ENCODE measurements at places on chromosomes 13 and 19.

- DNase-seq, result no peak
Observed at GRCh38 chr13:40026741-40027140, 371.3 kb downstream of the COG6 start.

- peak; percentile 78 for DNase-seq
Observed at GRCh38 chr13:32214071-32214470, 101.1 kb downstream of the ZAR1L start.

DNA sequence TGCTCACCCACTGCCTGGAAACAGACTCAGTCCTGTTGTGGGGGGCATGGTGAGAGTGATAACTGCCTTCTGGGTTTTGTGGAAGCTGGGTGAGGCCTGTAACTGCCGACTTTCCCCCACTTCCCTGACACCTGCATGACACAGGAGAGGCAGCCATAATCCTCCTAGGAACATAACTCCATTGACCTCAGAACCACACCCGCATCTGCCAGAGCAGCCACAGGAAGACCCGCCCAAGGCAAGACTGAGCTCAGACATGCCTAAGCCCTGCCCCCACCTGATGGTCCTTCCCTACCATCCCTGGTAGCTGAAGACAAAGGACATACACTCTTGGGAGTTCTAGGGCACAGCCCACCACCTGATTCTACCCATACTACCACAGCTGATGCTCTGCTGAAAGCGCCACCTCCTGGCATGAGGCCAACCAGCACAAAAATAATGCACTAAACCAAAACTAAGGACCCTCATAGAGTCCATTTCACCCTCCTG, 326.7 kb downstream of the RBM26 start:
- no peak for DNase-seq

GRCh38 chr19:4101496-4101770, 22.5 kb downstream of the MAP2K2 start:
- no peak for DNase-seq

DNA sequence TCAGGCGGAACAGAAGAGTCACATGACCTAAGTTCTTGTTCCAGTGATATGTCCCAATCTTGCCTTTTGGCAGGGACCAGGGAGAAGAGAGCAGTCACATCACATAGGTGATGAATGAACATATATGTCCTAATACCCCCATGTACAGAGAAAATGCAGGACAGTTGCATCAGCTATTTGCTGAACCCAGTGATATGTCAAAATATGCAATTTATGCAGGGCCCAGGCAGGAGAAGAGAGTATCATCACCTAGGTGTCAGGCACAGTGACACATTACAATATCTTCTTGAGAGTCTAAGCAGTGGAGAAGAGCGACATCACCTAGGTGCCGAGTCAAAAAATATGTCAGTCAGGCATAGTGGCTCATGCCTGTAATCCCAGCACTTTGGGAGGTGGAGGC, 139.9 kb downstream of the ZNF675 start:
- no peak for DNase-seq

DNA sequence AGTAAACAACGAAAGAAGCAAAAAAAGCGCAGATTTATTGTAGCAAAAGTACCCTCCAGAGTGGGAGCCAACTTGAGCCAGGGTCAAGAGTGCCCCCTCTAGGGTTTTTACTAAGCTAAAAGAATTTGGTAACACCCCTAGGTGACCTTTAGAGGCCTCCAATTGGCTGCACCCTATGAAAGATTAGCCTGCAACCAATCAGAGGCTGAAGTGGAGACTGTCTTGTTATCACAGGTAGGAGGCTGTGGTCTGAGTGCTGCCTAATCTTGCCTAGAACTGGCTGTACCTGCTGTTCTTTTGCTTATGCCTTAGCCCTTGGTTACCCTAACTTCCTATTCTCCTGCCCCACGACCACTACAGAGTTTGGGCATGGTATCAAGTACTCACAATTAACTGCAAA, 38.3 kb downstream of the ANKRD10 start:
- DNase-seq, result no peak

DNA sequence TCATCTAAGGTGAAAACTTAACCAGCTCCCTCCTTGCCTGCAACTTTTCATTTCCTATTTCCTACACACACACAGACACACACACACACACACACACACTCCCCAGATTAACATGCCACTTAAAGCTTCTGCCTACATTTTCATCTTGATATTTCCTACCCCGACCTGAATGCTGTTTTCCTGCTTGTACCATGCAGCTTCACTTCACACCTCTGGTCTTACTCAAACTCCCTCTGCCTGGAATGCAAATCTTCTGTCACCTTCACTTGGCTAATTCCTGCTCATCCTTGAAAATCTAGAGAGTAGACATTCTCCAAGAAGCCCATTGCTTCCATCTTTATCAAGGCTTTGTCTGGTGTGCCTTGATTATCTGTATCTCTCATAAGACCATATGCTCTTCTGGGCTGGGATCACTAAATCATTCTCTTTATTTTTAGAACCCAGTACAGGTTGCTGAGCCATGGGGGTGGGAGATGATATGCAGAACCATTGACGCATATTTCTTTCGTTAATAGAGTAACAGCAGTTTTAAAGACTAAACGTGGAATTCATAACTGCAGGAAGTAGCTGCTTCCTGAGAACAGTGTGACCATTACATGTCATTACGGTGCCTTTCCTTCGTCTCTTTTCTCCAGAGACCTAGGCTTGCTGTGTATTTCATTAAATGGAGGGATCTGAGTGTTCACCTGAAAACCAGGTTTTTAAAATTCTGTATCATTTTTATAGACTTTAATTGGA, 37.7 kb downstream of the CNMD start:
- DNase-seq, result no peak

DNA sequence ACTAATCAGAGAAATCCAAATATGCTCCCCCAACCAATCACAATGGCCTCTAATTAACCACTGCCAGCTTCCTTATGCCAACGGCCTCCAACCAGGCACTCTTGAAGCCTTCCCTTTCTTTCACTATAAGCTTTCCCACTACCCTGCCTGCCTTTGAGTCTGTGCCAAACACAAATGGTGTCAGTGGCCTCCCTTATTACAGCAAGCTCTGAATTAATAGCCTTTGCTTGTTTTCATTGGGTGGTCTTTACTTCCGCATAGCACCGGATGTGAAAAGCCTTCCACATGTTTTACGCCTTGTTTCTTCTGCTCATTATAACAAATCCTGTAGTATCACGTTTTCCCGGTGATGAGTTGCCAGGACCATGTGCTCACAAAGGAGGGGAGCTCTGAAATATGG, 1.4 kb upstream of the EDDM13 start:
- DNase-seq, result no peak

DNA sequence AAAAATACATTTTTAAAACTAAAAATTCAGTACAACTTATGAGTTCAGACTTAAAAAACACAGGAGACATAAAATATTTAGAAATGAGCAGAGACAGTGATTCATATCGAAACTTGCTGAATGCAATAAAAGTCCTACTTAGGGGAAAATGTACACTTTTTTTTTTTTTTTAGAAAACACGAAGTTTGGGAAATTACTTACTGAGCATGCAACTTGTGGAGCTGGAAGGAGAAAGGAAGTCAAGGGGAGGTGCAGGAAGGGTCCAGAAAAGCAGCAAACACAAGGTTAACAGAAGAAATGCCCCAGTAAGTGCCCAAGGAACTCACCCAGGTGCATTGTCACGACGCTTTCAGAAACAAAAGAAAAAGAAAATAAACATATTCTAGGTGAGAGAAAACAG, 18.6 kb upstream of the LAIR1 start:
- DNase-seq, result no peak

DNA sequence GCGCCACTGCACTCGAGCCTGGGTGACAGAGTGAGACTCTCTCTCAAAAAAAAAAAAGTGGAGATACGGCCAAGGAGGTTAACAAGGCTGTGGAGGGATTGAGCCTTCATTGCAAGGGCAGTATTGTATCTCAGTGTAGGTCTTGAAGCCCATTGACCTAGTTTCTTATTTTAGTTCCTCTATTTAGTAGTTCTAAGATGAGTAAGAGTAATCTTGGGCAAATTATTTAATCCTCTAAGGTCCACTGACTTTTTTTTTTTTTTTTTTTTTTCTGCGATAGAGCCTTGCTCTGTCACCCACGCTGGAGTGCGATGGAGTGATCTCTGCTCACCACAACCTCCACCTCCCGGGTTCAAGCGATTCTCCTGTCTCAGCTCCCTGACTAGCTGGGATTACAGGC, 14.3 kb upstream of the ILF3 start:
- DNase-seq, result no peak

DNA sequence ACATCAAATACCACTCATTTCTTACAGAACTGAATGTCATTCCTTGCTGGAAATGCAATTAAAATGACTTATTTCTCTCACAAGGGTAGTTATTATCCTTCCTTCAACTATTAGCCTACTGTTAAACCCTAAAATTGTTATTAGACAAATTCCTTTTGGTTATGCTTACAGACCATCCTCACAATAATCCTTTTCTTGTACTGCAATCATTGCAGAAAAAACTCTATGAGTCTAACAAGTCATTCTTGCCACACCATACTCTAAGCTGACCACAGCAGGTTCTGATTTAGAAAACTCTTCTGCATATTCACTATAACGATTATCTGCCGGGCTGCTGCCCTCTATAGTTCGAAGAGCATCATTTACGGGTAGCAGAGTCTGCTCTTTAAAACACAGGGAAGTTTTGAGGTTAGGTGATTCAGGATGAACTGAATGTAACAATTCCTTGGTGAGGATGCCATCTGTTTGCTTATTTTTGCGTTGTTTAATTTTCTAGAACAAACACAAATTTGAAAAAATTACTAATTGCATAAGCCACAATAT, 38.2 kb downstream of the MTMR6 start:
- peak; percentile 55 for DNase-seq

DNA sequence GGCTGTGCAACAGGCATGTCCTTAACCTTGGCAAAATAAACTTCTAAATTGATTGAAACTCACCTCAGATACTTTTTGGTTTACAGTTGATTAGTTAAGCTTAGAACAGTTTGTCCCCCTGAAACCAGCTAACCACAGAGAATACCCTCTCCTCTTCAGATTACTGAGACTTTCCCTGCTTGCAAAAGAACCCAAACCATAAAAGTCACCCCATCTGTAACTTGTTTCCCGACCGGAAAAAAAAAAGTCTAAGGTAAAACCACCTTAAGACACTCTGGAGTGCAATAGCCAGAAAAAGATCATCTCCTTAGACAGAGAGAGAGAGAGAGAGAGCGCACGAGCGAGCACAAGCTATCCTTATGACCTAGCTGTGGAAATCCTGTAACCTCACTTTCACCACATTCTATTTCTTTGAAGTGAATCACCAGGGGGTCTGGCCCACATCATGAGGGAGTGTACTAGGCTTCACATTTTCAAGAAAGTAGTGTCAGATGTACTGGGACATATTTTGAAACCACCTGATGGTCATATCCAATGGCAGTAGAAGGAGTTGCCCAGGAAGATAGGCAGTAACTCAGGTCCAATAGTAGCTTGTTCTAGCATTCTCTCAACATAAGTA, 11.1 kb upstream of the GTF2F2 start:
- DNase-seq, result no peak

DNA sequence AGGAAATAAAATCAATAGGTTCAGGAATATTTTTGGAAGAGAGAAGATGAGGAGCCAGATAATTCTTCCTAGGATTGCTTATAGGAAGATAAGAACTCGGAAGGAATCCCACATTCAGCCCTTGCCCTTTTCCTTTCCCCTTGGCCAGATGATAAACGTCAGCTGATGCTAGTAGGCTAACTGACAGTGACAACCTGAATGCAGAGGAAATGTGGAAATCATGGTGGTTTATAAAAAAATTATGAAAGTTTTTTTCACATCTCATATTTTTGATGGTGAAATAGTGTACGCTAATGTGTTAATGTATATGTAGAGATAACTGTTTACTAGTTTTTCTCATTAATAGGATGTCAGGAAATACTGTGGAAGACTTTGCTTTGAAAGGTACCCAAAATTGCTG, 56.9 kb downstream of the EDNRB start:
- DNase-seq, result no peak

DNA sequence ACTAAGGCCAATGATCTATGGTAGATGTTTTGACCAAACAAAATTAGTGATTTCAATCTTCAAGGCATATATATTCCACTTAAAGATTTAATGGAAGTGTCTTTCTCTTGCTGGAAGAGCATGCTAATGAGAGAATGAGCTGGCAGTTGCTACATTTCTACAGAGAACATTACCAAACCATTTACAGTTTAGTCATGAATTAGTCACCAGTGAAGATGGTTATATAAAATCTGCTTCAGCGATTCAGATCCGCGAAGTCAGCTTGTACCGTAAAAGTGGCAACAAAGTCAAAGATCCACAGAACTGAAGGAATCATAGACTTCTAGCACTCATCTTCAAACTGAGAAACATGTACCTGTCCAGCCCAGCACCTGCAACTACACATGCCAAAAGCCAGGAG, 156.3 kb downstream of the SLITRK5 start:
- DNase-seq, result no peak

DNA sequence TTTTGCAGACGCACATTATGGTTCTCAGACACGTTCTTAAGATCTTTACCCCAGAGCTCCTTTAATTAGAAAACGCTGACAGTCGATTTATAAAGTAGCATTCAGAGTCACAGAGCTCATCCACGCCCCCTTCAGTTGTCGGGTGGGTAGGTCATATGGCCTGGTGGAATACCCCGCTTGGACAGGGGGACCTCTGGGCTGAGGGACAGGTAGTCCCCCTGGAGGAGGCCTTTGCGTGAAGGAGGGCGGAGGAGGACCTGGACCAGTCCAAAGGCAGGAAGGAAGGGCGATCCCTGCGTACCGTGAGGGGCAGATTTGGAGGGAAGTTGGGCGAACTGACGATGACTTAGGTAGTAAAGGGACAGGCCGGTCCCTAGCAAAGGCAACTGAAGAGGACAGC, 20.5 kb downstream of the VASP start:
- DNase-seq, result no peak

DNA sequence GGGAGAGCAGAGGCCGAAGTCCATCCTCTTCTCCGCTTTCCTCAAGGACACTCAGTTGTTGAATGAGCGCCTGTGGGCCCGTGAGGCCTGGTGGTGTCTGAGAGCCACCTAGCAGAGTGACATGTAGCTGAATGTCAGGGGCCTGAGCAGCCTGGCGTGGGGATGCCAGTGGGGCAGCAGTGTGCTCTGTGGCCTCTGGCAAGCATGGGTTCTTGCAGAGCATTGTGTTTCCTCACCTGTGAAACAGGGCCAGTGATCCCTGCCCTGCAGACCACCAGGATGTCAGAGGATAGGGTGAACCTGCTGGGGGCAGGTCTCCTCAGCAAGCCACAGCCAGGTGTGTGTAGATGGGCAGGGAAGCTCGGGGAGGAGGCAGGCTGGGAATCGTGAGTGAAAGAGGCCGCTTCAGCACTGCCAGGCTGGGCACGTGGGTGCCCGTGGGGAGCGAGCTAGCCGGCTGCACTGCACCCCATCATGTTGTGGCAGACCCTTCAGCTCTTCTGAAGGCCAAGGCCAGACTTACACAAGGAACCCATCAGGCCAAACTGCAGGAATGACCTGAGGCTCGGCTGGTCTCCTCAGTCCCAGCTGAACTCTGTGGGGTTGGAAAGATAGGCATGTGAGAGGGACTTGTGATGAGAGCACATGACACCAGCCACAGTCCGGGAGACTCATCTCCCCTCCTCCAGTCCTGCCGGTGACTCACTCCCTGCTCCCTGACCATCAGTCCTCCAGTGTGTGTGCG, 5.0 kb downstream of the PPP1R37 start:
- peak; percentile 52 for DNase-seq

All from umbilical cord (tissue), 2 donors.